ENCODE measurements at places on chromosomes 13 and 19.

GRCh38 chr19:20333508-20333907 is 166.5 kb downstream of the ZNF486 start:
- DNase-seq: no peak

GRCh38 chr19:33634361-33635091 is 12.8 kb downstream of the CHST8 start:
- no peak for DNase-seq

- DNase-seq: no peak
These were observed 224.2 kb upstream of the IRS2 start for GRCh38 chr13:110010404-110011138.

DNA sequence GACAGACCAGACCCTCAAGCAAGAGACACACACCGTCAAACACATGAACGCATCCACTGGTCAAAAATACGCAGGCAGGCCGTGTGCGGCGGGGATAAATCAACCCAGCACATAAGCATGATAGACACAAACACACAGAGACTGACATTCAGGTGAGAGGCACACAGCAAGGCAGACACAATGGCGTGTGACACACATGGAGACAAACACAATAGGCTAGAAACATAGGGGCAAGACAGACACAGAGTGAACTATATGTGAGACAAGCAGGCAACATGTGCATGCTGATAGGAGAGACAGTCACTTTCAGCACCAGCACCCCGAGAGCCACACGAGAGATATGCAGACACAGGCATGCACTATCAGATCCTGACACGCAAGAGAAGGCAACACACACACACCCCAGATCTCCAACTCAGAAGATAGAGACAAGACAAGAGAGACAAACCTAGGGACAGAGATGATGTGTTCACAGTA is 6.9 kb upstream of the JUNB start:
- DNase-seq: no peak

- DNase-seq: no peak
These were observed 72.0 kb upstream of the MCF2L start for GRCh38 chr13:112896736-112897602.

DNA sequence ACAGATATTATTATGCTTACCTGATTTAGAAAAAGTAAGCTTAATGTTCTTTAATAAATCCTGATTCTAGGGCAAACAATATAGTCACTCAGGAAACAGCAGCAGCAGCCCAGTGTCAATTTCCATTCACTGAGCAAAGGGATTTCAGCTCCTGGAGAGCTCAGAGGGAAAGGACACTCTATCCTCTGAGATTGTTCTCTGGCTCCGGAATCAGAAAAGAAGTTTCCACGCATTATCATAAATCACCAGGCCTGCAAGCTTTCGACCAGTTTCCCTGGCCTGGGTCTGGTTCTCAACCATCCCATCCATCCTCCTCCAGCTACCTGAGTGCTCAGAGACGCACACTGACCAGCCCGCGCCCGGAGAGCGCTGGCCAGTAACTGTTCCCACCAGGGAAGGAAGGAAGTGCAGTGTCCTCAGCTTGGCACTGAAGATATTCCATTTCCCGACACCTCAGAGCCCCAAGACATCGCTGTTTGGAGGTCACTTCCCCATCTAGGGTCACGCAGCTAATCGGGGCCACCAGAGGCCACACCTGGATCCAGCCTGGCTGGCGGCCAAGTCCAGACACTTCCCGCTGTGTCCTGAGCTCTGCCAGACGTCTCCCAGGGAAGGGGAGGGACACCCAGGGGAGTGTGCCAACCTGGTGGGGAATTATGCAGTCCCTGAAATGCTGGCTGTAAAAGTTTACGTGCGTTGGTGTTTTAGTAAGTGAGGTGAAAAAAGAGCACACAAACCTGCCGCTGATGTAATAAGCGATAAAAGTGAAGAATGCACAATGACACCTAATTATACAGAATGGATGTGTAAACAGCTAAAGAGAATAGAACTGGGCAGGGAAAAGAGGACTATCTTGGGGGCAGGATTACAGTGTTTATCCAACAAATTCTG is 29.1 kb downstream of the EPS15L1 start:
- no peak for DNase-seq

- no peak for DNase-seq
These were observed 41.3 kb upstream of the NPAS1 start for GRCh38 chr19:46978171-46978869.

DNA sequence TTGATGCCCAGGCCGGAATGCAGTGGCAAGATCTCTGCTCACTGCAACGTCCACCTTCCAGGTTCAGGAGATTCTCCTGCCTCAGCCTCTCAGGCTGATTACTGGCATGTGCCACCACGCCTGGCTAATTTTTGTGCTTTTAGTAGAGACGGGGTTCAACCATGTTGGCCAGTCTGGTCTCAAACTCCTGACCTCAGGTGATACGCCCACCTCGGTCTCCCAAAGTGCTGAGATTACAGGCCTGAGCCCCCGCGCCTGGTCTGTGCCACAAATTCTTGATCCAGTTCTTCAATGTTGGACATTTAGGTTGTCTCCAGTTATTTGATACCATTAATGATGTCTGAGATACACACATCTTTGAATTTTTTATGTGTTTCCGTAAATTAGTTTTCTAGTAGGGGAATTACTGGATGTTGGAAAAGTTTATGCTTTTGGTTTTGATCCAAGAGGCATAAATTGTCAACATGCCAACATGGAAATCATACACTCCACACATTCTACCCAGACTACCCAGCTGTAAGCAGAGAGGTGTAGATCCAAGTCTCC is 525 bp upstream of the COG3 start:
- DNase-seq: no peak

DNA sequence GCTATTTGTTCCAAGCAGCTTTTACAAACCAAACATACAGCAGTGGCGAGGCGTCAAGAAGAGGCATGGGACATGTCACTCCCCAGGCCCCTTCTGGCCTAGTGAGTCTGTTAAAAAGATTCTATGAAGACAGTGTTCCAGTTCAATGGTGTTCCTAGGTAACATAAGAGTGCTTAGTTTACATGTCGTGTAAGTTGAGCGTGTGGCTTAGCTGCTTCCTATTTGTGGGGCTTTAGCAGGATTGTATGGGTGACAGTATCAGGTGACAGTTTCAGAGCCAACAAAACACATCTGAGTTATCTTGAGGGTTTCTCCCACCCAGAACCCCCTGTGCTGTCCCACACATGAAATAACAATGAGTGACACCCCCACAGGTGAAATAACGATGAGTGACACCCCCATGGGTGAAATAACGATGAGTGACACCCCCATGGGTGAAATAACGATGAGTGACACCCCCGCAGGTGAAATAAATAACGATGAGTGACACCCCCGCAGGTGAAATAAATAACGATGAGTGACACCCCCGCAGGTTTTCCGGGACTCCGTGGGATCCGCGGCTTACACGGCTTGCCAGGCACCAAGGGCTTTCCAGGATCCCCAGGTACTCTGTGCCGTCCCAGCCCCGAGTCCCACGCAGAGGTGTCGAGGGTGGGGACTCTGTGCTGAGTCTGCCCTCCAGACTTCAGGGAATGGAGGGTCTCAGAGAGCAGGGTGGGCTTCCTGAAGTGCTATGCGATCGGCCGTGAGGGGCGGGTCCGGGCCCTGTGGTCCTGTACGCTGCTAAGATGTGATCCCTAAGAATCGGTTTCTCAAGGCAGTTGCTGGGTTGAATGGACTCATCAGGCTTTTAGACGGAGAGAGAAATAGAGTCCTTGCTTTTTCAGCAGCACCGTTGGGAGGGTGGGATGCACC is 68.6 kb downstream of the RAB20 start:
- no peak for DNase-seq

DNA sequence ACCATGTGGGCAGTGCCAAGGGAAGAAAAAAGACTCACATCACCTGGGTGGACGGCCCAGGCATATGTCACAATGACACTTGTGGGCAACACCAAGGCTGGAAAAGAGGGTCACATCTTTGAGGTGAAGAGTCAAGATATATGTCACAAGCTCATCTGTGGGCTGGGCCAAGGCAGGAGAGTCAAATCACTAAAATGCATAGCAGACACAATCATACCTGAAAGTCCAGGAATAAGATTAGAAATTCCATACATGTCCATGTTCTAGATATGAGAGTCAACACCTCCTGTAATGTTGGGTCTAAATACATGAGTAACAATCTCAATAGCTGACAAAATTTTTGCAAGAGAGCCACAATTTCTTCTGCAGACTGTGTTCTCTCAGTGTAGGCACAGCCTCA is 145.0 kb downstream of the ZNF675 start:
- DNase-seq: no peak

DNA sequence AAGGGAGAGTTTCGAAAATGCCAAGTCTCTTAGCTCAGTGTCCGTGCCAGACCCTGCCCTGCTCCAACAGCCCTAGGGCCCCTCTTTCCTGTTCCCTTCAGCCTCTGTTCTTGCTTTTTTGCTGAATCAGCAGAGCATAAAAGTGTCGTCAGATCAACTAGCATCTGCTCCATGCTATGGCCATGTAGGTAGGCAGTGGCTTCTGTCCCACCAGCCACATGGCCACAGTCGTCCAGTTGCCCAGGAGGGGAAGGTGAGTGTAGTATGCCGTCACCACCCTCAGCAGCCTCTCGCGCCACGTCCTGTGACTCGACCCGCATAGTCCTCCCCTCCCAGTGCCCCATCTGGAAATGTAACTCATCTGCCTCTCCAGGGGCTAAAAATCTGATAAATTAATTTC is 50.9 kb upstream of the ATP11A start:
- DNase-seq: no peak

DNA sequence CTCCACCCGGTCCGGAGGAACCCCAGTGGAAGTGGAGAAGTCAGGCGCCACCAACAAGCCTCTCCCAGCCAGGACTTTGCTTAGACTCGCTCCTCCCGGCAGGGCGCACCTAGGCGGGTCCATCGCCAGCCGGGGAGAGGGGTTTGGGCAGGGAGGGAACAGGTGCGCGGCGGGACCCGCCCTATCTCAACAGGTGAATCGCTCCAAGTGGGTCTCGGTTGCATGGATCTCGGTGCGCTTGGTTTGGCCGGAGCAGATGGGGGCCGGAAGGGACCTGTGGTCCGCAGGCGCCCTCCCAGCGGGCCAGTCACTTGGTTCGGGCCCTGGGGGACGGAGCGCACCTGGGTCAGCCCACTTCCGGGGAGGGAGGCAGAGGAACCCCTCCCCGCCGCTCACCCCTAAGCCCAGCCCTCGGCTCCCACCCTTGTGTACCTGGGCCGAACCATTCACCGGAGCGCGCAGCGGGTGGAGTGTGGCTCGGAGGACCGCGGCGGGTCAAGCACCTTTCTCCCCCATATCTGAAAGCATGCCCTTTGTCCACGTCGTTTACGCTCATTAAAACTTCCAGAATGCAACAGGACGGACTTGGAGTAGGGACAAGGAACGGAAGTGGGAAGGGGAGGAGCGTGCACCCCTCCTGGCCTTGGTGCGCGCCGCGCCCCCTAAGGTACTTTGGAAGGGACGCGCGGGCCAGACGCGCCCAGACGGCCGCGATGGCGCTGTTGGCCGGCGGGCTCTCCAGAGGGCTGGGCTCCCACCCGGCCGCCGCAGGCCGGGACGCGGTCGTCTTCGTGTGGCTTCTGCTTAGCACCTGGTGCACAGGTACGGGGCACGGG is at the start of gene LSR:
Gene LSR, plus strand, starts transcription at position 693 of the 836 bp plus-strand sequence. Its CDS starts 21 bp downstream, at position 714.
- DNase-seq: no peak

GRCh38 chr19:1624458-1624857 is 19.2 kb upstream of the UQCR11 start:
- DNase-seq: peak; percentile 57

DNA sequence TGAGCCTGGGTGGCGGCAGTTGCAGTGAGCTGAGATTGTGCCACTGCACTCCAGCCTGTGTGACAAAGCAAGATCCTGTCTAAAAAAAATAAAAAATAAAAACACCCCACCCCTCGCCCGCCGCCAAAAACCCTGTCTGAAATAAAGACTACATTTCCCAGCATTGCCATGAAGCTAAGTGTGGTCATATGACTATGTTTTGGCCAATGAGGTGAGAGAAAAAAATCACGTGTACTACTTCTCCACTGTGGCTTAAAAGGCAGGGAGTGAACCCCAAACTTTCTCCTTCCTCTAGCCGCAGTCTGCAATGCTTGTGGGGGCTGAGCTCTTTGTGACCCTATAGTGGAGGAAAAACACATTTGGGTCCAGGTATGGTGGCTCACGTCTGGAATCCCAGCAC is 54.9 kb downstream of the COLGALT1 start:
- DNase-seq: peak; percentile 12

DNA sequence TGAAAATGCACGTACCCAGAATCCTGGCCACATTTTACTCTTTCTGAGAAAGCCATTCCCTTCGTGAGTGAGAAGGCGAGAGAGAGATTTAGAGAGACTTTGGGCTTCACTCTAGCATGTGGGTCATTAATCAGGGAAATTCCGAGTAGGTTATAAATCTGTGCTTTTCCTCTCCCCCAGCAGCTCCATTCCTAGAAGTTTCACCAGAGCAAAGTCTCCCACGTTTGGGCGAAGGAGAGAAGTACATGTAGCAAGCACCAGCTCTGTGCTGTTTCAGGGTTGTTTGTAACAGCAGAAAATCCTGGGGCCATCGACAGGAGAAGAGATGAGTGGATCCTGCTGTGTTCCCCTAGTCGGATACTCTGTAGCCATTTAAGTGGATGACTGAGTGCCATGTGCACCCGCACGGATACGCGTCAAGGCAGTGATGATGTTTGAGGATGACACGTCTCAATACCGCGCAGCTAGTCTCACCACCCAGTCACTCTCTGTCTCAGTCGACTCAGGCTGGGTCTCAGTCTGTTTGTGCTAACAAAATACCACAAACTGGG is 131.8 kb upstream of the PEG3 start:
- no peak for DNase-seq

DNA sequence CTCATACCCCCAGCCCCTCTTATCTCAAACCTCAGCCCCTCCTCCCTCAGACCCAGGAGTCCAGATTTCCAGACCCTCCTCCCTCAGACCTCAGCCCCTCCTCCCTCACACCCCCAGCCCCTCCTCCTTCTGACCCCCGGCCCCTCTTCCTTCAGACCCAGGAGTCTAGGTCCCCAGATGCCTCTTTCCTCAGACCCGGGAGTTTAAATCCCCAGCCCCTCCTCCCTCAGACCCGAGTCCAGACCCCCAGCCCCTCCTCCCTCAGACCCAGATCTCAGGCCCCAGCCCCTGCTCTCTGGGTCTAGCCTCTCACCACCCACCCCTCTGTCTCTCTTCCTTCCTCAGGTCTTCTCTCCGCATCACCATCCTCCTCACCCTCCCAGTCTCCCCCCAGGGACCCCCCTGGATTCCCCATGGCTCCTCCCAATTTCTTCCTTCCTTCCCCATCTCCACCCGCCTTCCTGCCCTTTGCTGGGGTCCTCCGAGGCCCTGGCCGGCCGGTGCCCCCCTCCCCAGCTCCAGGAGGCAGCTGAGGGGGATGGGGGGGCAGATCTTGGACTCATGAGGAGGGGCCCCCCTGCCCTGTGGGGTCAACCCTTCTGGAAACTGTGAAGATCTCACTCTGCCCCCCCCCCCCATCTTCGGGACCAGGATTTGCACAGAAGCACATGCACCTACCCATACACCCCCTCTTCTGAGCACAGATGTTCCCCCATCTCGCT is 10.7 kb downstream of the BCL3 start:
- DNase-seq: no peak

- DNase-seq: no peak
These were observed 14.4 kb downstream of the C3 start for GRCh38 chr19:6705931-6706632.

GRCh38 chr13:30847650-30848307 is 58.3 kb upstream of the MEDAG start:
- DNase-seq: peak; percentile 12

GRCh38 chr19:50322234-50322633 is 6.9 kb downstream of the KCNC3 start:
- no peak for DNase-seq

- DNase-seq: no peak
These were observed 11.5 kb downstream of the ZSWIM4 start for GRCh38 chr19:13806728-13807127.

- DNase-seq: no peak
These were observed 56.6 kb downstream of the FRY start for GRCh38 chr13:32087955-32088747.
